ENCODE measurements at places on chromosomes 2 and 18. TPM values are rescaled to one million over a fixed set of nuclear protein-coding genes. Genes with fewer than 3 reads are reported as not detected.
A peak's percentile ranks its signal among the peaks of the same experiment; 100 is the strongest.

Gene NFATC1
- 77.8 TPM for total RNA-seq

- H3K36me3 ChIP-seq: peaks cover 1% of the 10 kb centered on the region
- H3K27me3 ChIP-seq: peaks cover 10% of the 10 kb centered on the region
These were observed 7.5 kb upstream of the SCLY start for GRCh38 chr2:238053191-238053776.

GRCh38 chr18:80147418-80148325 lies 38.6 kb downstream of the ADNP2 start:
- no peaks in the 10 kb centered on the region for H3K36me3 ChIP-seq
- H3K27me3 ChIP-seq: peaks cover 24% of the 10 kb centered on the region
- DNase-seq: peak; percentile 90

DNA sequence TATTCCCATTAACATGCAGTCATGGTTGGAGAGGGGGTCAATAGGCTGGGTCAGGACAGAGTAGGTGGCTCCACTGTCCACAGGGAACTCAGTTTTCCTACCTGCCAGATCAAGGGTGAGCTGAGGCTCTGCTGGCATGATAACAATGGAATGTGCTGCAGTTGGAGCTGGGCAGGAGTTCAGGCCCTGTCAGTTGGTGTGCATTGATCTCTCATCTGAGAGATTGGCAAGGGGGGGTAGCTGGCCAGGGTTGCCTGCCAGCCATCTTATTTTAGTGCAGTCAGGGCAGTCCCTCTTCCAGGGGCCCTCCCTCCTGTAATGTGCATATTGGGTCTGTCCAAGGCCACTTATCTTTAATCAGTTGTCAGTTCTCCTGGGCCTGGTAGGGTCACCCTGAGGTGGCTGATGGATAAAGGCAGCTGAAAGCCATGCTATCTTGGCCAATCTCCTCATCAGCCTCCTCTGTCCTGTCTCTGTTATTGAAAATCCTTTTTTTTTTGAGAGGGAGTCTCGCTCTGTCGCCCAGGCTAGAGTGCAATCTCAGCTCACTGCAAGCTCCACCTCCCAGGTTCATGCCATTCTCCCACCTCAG lies 38.1 kb upstream of the CCBE1 start:
- no peak overlapping the region for H3K27ac ChIP-seq
- no peak for DNase-seq
- no peaks in the 10 kb centered on the region for H3K4me1 ChIP-seq
- H3K4me3 ChIP-seq: no peak overlapping the region

Gene TRIB2
- total RNA-seq: 4.4 TPM

Gene STPG4
- not detected for total RNA-seq

Gene HRH4
- not detected for total RNA-seq

Gene BOLL
- total RNA-seq: 0.12 TPM

DNA sequence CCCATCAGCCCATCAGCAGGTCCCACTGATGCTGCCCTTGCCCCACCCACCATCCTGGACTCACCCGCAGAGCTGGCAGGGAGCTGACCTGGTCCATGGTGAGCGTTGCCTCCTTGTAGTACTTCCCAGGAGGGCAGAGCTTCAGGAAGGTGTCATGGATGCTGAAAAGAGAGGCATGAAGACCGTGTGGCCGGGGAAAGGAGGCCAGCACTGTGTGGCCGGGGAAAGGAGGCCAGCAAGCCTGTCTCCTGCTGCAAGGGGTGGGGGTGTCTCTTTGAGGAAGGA lies 11.9 kb downstream of the CIB4 start:
- no peak for DNase-seq
- no peak overlapping the region for H3K27ac ChIP-seq
- no peaks in the 10 kb centered on the region for H3K4me1 ChIP-seq
- peaks cover 3% of the 10 kb centered on the region for H3K27me3 ChIP-seq
- no peak overlapping the region for H3K4me3 ChIP-seq
- no peaks in the 10 kb centered on the region for H3K36me3 ChIP-seq

Gene WIPF1
- total RNA-seq: 167 TPM

Gene EHD3
- 0.74 TPM for total RNA-seq

GRCh38 chr2:6793371-6793770 lies 72.3 kb downstream of the CMPK2 start:
- no peak overlapping the region for H3K4me3 ChIP-seq
- DNase-seq: no peak
- peaks cover 2% of the 10 kb centered on the region for H3K27me3 ChIP-seq
- H3K36me3 ChIP-seq: no peaks in the 10 kb centered on the region

Gene KCNK3
- not detected for total RNA-seq

- H3K27me3 ChIP-seq: no peaks in the 10 kb centered on the region
- H3K4me1 ChIP-seq: peaks cover 9% of the 10 kb centered on the region
- DNase-seq: no peak
- H3K36me3 ChIP-seq: no peaks in the 10 kb centered on the region
These were observed 146.3 kb downstream of the LAMA3 start for GRCh38 chr18:23835506-23835905.

- H3K4me1 ChIP-seq: no peaks in the 10 kb centered on the region
- no peak for DNase-seq
- no peaks in the 10 kb centered on the region for H3K36me3 ChIP-seq
- H3K4me3 ChIP-seq: no peak overlapping the region
- no peaks in the 10 kb centered on the region for H3K27me3 ChIP-seq
These were observed 699.6 kb downstream of the NYAP2 start for GRCh38 chr2:226098861-226099745.

DNA sequence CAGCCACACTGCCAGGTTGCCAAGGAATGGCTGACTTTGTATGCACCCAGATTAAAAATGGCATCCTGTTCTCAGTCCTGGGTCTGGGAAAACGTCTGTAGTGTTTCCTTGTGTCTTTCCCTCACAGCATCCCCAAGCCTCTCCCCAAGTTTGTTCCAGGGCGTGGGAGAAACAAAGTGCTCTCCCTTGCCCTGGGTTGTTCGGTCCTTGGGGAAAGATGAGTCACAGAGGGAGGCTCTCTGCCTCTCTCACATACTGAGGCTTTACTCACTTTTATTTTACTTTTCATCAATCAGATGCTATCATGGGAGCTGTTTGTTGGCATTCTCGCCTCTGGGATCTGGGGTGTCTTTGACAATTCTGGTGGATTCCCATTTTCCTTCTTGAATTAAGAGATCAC lies 492.3 kb downstream of the XIRP2 start:
- no peak overlapping the region for H3K4me3 ChIP-seq
- no peaks in the 10 kb centered on the region for H3K4me1 ChIP-seq
- H3K36me3 ChIP-seq: no peaks in the 10 kb centered on the region
- H3K27me3 ChIP-seq: no peaks in the 10 kb centered on the region
- no peak overlapping the region for H3K27ac ChIP-seq

Gene C2orf80
- total RNA-seq: not detected

- H3K4me3 ChIP-seq: peak overlapping the region; percentile 90
- peaks cover 62% of the 10 kb centered on the region for H3K4me1 ChIP-seq
- H3K27me3 ChIP-seq: no peaks in the 10 kb centered on the region
- H3K27ac ChIP-seq: peak overlapping the region; percentile 93
- DNase-seq: peak; percentile 69
These were observed 1.1 kb downstream of the TLK1 start for GRCh38 chr2:171159372-171160118.

DNA sequence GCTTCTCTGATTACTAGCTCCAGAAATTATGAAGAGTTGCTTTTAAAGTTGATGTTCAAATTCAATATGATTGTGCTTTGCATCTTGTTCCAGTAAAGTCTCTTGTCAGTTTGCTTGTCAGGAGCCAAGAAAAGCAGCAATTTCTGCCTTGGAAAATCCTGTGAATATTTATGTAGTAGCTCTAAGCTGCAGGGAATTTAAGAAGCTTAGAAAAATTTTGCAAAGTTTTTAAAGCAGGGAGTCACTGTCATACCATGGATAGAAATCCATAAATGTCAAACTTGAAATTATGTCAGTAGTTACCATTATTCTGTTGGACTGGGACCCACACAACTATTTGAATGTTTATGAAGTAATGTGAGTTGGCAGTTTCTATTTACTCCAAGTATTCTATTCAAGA lies 169.3 kb downstream of the TMEM200C start:
- H3K4me1 ChIP-seq: no peaks in the 10 kb centered on the region
- H3K36me3 ChIP-seq: no peaks in the 10 kb centered on the region
- H3K27ac ChIP-seq: no peak overlapping the region
- no peak overlapping the region for H3K4me3 ChIP-seq
- H3K27me3 ChIP-seq: peaks cover 5% of the 10 kb centered on the region

DNA sequence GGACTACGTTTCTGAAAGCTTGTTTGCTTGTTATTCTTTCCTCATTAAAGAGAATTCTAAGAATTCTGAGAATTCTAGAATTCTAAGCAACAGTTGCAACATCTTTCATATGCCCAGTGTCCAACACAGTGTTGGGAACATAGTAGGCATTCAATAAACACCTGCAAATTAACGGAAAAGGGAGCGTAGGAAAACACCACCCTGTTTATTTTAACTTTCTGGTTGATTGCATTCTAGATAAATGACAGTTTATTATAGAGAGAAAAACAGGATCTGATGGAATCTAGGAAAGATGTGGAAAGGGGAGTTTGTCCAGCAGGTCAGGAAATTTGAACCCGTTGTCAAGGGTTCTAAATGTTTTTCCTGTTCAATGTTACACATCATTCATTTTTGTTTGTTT lies 24.2 kb upstream of the EFEMP1 start:
- H3K36me3 ChIP-seq: no peaks in the 10 kb centered on the region
- peaks cover 4% of the 10 kb centered on the region for H3K27me3 ChIP-seq
- no peaks in the 10 kb centered on the region for H3K4me1 ChIP-seq

- no peak overlapping the region for H3K27ac ChIP-seq
- H3K27me3 ChIP-seq: peaks cover 17% of the 10 kb centered on the region
- DNase-seq: peak; percentile 38
- peaks cover 35% of the 10 kb centered on the region for H3K36me3 ChIP-seq
- peak overlapping the region; percentile 83 for H3K4me3 ChIP-seq
These were observed 2.1 kb downstream of the BCL2L11 start for GRCh38 chr2:111122631-111123421.

- H3K4me1 ChIP-seq: peaks cover 4% of the 10 kb centered on the region
- no peaks in the 10 kb centered on the region for H3K36me3 ChIP-seq
- H3K4me3 ChIP-seq: no peak overlapping the region
- DNase-seq: no peak
These were observed 17.1 kb upstream of the SLC39A10 start for GRCh38 chr2:195639959-195640358.

DNA sequence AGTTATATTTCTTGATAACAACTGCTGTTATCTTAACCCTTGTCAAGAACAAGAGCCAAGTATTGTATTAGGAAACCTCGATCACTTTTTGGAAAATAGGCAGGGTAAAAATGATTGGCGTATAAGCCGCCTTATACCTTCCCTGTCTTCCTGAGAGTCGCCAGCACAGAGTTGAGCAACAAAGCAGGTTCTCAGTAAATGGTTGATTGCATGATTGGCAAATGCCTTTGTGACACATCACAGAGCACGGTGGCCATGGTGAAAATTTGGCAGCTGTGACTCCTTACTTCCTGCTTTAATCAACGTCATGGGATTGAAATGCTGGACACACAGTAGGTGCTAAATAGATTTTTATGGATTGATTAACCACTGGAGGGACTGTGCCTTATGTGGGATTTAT lies 3.9 kb upstream of the KLHL29 start:
- DNase-seq: peak; percentile 75
- peak overlapping the region; percentile 90 for H3K27ac ChIP-seq
- peak overlapping the region; percentile 68 for H3K4me3 ChIP-seq
- H3K36me3 ChIP-seq: no peaks in the 10 kb centered on the region

Gene ACVR1C
- total RNA-seq: 3.6 TPM

Gene RESP18
- not detected for total RNA-seq

- H3K27me3 ChIP-seq: peaks cover 2% of the 10 kb centered on the region
- H3K4me3 ChIP-seq: no peak overlapping the region
- H3K4me1 ChIP-seq: no peaks in the 10 kb centered on the region
- DNase-seq: no peak
- H3K36me3 ChIP-seq: peaks cover 25% of the 10 kb centered on the region
- H3K27ac ChIP-seq: no peak overlapping the region
These were observed 17.2 kb downstream of the SLC30A3 start for GRCh38 chr2:27245626-27246025.

DNA sequence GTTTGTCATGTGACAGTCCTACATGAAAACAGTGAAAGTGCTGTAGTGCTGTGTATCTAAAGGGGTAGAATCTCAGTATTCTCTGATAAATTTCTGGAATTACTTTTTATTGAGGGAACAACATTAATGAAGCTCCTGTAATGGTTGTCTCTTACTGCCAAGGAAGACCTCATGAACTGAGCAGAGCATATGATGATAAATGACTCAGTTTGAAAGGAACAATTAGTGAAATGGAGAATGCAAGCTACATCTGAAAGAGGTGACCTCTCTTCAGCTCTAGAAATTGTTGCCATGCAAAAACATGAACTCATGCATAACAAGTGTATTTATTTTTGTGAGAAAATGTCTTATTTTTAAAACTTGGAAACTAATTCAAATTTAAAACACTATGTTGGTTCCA lies 93.6 kb downstream of the SCN9A start:
- no peak overlapping the region for H3K4me3 ChIP-seq
- H3K27me3 ChIP-seq: no peaks in the 10 kb centered on the region
- H3K27ac ChIP-seq: no peak overlapping the region
- H3K4me1 ChIP-seq: no peaks in the 10 kb centered on the region

Gene BIRC6
- total RNA-seq: 52.9 TPM

DNA sequence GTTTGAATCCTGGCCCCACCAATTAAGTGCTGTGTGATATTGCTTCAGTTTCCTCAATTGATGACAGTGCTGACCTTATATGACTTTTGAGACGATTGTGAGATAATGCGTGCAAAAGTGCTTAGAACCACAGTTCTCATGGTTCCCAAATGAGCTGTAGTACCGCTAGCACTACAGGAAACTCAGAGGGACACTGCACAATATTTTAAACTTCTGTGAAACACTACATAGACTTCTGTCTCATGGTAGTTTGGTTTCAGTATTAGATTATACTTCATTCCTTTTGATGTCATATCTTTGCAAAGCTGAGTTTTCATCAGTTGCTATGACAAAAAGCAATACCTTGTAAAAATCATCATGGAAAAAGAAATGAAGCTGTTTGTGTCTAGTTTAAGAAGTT lies 368.0 kb downstream of the PARD3B start:
- H3K36me3 ChIP-seq: no peaks in the 10 kb centered on the region
- H3K4me3 ChIP-seq: no peak overlapping the region
- H3K27me3 ChIP-seq: no peaks in the 10 kb centered on the region
- no peak for DNase-seq
- no peak overlapping the region for H3K27ac ChIP-seq
- H3K4me1 ChIP-seq: no peaks in the 10 kb centered on the region

Gene SLC38A11
- not detected for total RNA-seq

Gene ANKRD30BL
- total RNA-seq: not detected

DNA sequence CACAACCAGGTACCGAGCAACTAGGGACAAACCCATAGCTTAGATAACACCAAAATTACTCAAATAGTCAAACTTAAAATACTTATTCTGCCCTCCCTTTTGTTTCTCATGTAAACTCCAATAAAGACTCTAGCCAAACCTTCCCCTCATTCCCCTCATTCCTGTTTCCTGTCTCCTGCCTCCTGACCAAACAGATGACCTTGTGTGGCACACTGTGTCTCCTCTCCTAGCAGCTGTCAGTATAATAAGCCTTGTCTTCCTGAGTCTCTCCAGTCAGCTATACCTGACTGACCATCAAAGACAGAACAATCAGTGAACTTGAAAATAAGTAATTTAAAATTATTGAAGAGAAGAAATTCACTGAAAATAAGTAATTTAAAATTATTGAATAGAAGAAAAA lies 14.3 kb downstream of the SULT1C4 start:
- no peak for DNase-seq
- no peaks in the 10 kb centered on the region for H3K4me1 ChIP-seq
- H3K4me3 ChIP-seq: no peak overlapping the region
- H3K27ac ChIP-seq: no peak overlapping the region
